ENCODE measurements at places on chromosomes 7 and 10.

GRCh38 chr10:93071674-93072224 lies 1.9 kb upstream of the CYP26A1 start:
- DNase-seq = peak; percentile 43

DNA sequence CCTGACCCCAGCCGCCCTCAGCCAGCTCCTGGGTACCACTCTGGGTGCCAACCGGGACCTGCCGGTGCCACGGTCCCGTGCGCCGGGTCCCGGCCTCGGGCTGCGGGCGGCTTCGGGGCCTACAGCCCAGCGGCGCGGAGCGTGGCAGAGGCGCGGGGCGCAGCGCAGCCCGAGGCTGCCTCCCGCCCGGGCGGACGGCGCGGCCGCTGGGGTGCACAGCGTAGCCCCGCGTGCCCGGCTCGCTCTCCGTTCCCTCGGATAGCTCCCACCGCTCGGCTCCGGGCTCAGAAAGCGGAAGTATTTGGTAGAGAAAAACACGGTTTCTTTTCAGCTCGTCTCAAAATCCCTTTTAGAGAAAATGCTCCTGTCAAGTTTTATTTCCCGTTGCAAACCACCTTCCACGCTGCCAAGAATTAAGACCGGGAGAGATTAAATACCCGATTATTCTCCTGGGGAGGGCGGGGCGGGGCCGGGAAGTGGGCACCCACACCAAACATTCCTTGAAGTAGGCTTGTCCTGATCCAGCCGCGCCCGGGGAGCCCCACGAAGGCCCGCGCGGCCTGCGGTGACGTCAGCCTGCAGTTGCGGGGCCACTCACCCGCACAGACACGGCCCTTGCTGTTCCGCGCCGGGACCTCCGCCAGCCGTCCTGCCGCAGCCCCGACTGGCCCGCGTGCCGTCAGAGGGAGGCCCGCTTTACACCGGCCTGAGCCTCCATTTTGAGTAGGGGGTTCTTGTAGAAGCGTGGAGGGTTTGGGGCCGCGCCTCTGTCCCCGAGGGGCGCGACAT lies 7.2 kb downstream of the HOXA13 start:
- no peak for DNase-seq

- DNase-seq = no peak
Observed at GRCh38 chr10:4267086-4267773, 482.2 kb upstream of the KLF6 start.

DNA sequence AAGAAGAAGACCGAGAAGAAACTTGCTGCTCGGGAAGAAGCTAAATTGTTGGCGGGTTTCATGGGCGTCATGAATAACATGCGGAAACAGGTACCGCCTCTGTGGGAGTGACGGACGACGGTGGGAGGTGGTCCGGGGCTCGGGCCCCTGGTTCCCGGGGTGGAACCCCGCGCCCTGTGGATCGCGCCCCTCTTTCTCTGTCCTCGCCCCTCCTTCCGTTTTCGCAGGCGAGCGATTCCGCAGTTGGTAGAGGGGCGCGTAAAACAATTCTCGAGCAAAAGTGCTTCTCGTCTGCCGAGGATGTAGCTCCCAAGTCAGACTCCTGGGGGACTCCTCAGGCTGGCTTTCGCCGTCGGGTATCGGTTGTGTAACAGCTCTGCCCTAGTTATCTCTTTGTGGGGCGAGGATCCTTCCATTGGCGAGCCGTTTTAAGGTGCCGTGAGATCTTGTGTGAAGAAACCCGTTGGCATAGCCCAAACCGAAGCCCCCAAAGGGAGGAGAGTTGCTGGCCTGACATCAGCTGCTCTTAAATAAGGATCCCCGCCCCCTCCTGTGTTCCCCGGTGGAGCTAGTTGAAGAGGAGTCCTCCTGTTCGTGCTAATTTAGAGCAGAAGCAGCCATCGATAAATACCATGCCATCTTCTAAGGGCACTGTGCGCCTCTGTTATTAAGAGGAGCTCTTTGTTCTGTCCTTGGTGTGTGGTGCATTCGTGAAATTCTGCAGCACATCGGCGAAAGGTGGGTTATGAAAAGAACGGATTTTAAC lies 655 bp downstream of the KLHL7 start:
- peak; percentile 36 for DNase-seq

DNA sequence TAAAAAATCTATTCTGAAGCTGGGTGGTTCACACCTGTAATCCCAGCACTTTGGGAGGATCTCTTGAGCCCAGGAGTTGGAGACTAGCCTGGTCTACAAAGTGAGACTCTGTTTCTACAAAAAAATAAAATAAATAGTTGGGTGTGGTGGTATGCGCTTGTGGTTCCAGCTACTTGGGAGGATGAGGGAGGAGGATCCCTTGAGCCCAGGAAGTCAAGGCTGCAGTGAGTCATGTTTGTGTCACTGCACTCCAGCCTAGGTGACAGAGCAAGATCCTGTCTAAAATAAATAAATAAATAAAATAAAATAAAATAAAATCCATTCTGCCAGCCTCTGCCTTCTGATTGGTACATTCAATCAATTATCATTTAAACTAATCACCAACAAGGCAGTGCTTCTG lies 17.5 kb downstream of the ZNF33A start:
- no peak for DNase-seq

DNA sequence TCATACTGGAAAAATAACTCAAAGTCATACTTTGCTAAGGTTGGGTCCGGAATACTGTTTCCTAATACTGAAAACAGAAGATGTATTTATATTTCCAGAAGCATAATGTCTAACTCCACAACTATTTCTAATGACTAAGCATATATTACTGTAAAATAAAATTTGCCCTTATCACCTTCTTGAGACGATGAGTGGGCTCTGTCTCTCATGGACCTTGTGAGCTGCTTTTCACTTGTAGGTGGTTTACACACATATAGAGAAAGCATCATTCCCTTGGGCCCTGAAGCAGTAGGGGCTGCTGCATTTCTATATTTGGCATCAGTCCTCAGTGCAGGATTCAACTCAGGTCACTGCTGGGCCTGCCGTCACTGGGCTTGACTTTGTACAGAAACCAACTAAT lies 10.7 kb upstream of the FAM13C start:
- DNase-seq = no peak

DNA sequence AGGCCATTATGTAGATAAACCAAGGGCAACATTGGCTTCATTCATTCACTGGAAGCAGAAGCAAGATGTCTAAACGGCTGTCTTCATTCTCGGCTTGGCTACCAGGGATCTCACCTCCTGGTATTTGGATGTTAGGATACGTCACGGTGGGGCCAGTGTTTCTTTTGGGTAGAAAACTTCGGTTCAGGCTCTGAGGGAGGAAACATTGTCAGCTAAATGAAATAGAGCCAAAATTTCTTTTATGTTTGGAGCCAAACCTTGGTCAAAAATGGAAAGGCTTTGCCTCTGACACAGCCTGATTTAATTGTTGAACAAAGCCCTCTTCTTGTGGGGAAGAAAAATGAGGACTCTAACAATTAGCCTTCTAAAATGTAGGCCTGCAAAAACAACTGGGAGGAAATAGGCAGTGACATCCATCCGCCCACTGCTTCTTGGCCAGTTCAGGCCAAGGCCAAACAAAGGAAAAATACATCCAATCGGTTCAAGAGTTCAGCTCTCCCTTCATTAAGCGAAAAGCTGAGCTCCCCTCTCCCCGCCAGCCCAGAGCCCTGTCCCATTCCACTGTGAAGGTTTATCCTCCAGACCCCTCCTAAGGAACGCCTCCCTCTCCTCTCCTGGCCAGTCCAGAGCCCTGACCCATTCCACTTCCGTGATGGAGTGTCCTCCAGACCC lies 44.4 kb downstream of the PFKFB3 start:
- no peak for DNase-seq

- no peak for DNase-seq
Observed at GRCh38 chr10:7558036-7558435, 108.7 kb downstream of the ITIH5 start.

DNA sequence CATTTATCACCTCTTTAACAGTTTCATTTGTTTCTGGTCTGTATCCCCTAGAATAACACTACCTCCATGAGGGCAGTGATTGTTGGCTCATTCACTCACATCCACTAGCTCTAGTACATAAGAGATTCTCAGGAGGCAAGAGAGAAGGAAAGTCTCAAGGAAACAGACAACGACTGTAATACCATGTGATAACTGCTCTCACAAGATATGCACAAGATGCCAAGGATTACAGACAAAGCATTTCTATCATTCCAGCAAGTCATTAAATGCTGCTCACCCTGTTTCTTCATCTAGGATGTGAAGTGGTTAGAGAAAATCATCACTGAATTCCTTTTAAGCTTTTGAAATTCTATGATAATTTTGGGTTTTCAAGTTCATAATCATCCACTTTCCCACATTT lies 115.3 kb downstream of the HIBADH start:
- DNase-seq = no peak

DNA sequence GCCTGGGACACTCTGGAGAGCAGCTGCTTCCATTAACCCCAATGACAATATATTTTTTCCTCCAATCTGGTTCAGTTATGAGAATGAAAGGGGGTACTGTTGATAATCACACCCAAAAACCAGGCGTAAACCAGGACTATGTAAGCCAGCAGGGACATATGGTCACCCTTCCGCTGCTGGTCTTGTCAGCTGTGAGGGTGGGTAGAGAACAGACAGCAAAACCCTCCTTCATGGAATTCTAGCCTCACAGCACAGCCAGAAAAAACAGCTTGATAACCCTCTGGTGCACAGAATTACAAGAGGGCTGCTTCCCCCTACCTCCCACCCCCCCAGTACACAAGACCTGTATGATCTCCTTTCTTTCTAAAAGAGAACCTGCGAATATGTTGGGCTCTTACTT lies 368.8 kb upstream of the ZMIZ1 start:
- DNase-seq = no peak

GRCh38 chr7:76347710-76348109 lies 11.1 kb downstream of the YWHAG start:
- no peak for DNase-seq

- no peak for DNase-seq
Observed at GRCh38 chr10:21300551-21300950, 224.9 kb downstream of the SKIDA1 start.

DNA sequence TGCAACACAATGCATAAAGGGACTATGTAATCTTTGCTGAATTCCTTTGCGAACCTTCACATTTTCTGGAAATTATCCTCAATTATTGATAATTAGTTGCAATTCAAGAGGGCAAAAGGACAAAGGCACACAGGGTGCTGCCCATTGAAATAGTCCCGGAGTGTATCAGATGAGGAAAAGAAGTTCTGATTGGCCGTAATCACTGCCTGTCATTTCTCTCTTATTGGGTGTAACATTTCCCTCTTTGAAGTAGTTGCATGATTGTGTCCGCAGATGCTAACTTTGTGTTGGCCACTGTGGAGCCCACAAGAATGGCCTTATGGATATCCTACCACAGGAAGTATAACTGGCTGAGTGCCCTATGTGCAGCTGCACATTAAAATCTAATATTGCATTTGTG lies 35.1 kb upstream of the TAS2R16 start:
- no peak for DNase-seq

DNA sequence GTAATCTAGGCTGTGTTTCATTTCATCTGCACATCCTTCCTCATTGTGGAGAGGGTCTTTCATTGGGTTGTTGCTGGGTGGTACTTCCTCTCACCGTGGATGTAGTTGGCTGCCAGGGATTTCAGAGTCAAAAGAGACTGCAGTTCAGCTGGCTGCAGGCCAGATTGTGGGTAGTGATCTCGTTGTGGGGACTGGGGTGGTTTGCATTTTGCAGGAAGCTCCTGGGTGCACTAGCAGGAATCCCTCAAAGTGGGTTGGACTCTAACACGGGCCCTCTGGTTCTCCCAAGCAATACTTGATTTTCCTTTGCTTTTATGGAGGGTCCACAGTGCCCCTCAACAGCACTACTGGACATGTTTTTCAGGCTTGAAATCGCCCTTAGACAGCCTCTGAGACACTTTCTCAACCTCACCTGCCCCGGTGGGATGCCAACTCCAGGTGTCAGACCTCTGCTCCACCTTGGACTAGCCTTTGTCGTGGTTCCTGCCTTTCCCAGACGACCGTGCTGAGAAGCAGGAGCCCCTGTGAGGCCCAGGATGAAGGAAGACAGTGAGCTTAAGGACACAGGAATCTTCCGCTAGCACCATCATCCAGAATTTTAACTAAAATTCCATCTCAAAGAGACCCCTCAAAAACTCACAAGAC lies 23.9 kb upstream of the ZNF273 start:
- DNase-seq = no peak

GRCh38 chr10:70758757-70759514 lies 26.2 kb downstream of the TBATA start:
- DNase-seq = peak; percentile 75

- no peak for DNase-seq
Observed at GRCh38 chr10:29627201-29628132, 7.3 kb downstream of the SVIL start.

DNA sequence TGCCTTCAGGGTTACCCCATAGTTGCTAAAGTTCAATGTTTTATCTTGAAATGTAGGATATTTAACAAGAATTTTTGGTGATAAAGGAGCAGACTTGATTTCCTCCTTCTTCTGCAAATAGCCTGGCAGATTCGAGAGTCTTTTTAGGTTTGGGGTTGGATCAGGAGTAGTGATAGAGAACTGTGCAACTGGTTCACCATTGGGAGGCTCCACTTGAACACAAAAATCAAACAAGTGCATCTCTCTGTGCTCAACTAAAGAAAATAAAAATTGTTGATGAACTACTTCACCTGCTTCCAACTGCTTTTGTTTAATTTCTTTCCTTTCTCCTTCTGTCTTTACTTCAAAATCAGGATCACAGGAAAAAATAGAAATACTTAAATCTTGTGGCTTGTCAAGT lies 58.5 kb downstream of the MACC1 start:
- DNase-seq = no peak

- DNase-seq = no peak
Observed at GRCh38 chr10:101028446-101029337, 2.2 kb downstream of the PDZD7 start.

- no peak for DNase-seq
Observed at GRCh38 chr7:83547526-83547925, 101.4 kb downstream of the SEMA3E start.

GRCh38 chr7:133625046-133625445 lies 372.2 kb downstream of the EXOC4 start:
- DNase-seq = no peak

DNA sequence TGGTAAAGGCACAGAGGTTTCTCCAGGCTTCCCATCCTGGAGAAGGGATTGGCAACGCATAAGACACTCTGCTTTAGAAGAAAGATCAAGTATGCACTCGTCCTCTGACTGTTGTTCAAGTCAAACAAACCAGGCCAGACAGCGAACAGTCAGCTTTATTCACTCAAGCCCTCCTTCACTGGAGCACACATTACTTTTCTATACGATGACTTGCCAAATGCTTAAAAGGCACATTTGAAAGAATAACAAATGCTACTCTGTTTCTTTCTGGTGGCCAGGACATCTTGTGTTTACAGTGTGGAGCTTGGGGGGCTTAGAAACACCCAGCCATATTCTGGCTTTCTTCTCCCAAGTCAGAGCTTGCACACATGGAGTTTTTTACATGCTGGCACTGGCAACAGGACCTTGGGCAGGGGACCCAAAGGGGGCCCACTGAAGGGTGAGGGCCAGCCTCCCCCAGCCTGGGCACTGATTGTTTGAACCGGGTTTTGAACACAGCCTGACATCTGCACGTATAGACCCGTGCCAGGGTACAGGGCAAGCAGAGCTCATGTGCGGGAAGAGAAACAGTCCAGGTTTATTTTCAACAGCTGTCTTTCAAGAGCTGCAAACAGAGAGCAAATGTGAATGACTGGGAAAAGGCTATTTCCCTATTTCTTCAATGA lies 33.3 kb upstream of the FGFR2 start:
- DNase-seq = no peak
